ENCODE measurements at places on chromosomes 13 and 19.

DNA sequence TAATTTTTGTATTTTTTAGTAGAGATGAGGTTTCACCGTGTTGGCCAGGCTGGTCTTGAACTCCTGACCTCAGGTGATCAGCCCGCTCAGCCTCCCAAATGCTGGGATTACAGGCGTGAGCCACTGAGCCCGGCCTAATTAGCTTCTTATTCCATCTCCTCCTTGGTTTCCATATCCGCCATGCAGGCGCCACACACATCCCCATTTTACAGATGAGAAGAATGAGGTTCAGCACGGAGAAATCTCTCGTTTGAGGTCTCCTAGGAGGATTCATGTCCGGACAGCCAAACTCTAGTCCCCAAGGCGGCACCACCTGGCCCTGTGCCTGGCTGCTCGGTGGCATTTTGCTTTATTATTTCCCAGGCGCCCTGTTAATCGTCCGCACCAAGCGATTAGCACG is 46.2 kb upstream of the PTPRS start:
- no peak for DNase-seq

DNA sequence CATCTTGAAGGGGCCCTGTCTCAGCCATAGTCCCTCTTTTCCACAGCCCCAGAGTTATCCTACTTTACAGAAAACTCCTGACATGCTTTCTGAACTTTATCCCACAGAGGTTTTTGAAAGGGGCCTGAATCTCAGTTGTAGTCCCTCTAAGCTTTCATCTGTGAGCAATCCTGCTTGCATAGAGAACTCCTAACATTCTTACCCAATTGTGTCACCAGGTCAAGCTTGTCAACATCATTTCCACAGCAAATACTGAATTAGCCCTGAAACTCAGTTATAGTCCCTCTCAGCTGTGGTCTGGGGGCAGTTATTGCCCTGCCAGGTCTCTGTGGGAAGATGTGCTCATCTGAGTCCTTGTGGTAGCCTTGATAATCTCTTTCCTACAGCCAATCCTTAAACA is 2190.3 kb upstream of the PCDH20 start:
- no peak for DNase-seq

GRCh38 chr19:47330466-47330869 is 1.5 kb upstream of the C5AR2 start:
- no peak for DNase-seq

DNA sequence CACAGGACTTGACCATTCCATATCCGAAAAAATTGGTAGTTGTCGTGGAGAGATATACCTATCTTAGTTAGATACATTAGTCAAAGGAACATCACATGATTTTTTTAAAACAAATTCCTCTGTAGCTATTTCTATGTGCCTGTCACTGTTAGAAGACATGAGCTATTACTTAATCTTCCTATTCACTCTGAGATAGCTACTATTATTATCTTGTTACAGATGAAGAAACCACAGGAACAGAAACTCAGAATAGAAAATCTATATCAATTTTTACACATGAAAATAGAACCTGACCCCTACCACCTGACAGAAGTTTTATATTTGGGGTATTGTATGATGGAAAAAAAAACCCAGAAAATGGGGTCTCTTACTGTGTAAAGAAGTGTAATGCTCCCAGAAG is 68.9 kb upstream of the TDRD3 start:
- DNase-seq: no peak

DNA sequence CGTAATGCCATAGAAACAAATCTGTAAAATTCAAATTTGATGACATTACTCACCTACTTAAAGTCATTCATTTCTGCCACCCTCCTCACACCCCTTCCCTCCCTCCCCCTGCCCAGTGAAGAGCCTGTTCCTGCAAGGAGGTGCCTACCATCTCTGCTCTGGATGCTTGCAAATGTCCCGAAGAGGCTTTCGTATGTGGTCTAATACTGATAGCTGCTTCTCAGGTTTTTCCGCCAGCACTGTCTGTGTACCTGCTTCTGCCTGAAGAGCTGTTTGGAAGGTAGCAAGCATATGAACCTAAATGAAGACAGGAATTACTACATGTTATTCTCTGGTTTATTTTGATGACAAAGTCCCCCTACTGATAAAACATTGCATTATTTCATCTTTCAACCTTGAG is 57.1 kb downstream of the GPALPP1 start:
- no peak for DNase-seq

GRCh38 chr19:48274938-48275337 is 5.1 kb downstream of the ZNF114 start:
- DNase-seq: no peak

GRCh38 chr13:96100457-96101220 is 10.7 kb downstream of the HS6ST3 start:
- no peak for DNase-seq
